Cortex of kidney (tissue), 1 donor: ENCODE measurements at places on chromosomes 2 and 18.

- DNase-seq: no peak
Observed at GRCh38 chr2:138881126-138881525, 100.9 kb upstream of the NXPH2 start.

- no peak for DNase-seq
Observed at GRCh38 chr18:22485808-22486244, 68.1 kb upstream of the CTAGE1 start.

- no peak for DNase-seq
Observed at GRCh38 chr2:73746015-73746876, 9.1 kb upstream of the TPRKB start.

DNA sequence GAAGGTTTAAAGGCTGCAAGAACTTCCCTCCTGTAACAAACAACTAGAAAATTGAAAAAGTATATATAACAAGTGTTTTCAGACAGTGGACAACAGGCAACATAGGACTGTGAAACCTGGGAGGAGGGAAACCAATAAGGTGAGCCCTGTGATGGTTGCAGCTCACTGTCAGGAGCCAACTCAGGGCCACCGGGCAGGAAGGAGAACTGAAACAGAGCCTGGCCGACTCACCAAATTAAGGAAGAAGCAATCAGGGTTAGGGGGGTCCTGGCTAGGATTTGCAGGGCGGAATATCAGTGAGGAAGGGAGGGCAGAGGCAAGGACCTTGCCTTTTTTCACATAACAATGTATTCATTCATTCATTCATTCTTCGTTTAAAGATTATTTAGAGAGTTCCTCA, 21.8 kb upstream of the CNRIP1 start:
- DNase-seq: no peak

DNA sequence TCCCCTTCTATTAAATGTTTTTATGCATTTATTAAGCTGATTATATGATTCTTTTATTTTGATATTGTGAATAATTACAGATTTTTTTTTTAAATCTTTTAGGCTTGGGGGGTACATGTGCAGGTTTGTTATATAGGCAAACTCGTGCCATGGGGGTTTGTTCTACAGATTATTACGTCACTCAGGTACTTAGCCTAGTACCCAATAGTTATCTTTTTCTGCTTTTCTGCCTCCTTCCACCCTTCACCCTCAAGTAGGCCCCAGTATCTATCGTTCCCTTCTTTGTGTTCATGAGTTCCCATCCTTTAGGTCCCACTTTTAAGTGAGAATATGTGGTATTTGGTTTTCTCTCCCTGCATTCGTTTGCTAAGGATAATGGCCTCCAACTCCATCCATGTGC, 92.2 kb upstream of the CWC22 start:
- no peak for DNase-seq

GRCh38 chr2:121232626-121233265, 52.3 kb downstream of the TFCP2L1 start:
- no peak for DNase-seq

- no peak for DNase-seq
Observed at GRCh38 chr2:161422816-161423403, 6.8 kb downstream of the TBR1 start.

- no peak for DNase-seq
Observed at GRCh38 chr2:225841314-225841713, 441.8 kb downstream of the NYAP2 start.

GRCh38 chr2:113039158-113039557, 13.5 kb downstream of the IL36B start:
- no peak for DNase-seq

DNA sequence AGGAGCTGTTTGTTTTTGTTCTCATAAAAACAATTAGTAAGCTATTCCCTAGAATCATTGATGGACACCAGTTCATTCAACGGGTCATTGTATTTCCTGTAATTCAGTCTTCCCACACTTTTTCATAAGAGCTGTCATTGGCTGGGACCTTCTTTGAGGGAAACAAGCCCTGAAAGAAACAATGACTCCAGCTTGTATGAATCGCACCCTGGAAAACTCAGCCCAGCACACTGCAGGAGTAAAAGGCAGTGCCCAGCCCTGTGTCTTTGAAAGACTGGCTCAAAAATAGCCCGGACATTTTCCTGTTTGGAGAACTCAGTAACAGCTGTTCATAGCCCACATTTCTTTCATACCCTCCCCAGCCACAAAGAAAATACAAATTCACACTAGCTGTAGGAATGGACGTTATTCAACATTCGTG, 81.5 kb downstream of the NCKAP5 start:
- DNase-seq: no peak

- no peak for DNase-seq
Observed at GRCh38 chr2:121031568-121032340, 253.2 kb downstream of the TFCP2L1 start.

- no peak for DNase-seq
Observed at GRCh38 chr2:15714002-15714401, 122.3 kb downstream of the DDX1 start.

GRCh38 chr18:12703664-12704063, 822 bp downstream of the PSMG2 start:
- DNase-seq: no peak

- DNase-seq: no peak
Observed at GRCh38 chr2:10404324-10405143, 43.6 kb downstream of the ODC1 start.
